ENCODE measurements at places on chromosomes 2 and 18.

GRCh38 chr2:230680463-230681170 lies 32.0 kb upstream of the CAB39 start:
- no peak for DNase-seq
- H3K27ac ChIP-seq, result no peak overlapping the region
- peaks cover 11% of the 10 kb centered on the region for H3K4me1 ChIP-seq
- H3K4me3 ChIP-seq, result no peak overlapping the region

DNA sequence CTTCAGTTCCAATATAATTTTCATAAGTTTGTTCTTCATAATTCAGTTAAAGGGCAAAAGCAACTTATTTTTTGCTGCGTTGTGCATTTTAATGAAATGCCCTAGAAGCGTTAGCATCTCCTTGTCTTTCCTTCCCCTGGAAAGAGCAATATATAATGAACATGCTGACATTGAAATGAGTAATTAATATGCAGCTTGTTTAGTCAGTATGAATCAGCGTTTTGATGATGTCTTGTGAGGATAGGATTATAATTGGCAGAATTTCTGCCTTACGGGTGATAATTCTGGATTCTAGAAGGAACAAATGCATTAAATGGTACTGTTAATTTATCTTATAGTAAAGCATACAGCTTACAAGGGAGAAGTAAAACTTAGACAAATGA lies 152.3 kb upstream of the MMADHC start:
- H3K4me3 ChIP-seq, result no peak overlapping the region
- H3K4me1 ChIP-seq, result peaks cover 54% of the 10 kb centered on the region
- DNase-seq, result no peak
- H3K36me3 ChIP-seq, result peaks cover 2% of the 10 kb centered on the region
- H3K27ac ChIP-seq, result no peak overlapping the region

GRCh38 chr2:129748653-129749052 lies 230.8 kb upstream of the RAB6C start:
- H3K27me3 ChIP-seq, result peaks cover 4% of the 10 kb centered on the region
- peaks cover 2% of the 10 kb centered on the region for H3K36me3 ChIP-seq
- H3K27ac ChIP-seq, result no peak overlapping the region
- no peak overlapping the region for H3K4me3 ChIP-seq
- no peaks in the 10 kb centered on the region for H3K4me1 ChIP-seq

GRCh38 chr2:164793529-164793928 lies 48.1 kb downstream of the COBLL1 start:
- no peak overlapping the region for H3K4me3 ChIP-seq
- peak overlapping the region; percentile 25 for H3K27ac ChIP-seq
- H3K36me3 ChIP-seq, result no peaks in the 10 kb centered on the region
- H3K27me3 ChIP-seq, result no peaks in the 10 kb centered on the region
- H3K4me1 ChIP-seq, result peaks cover 46% of the 10 kb centered on the region

DNA sequence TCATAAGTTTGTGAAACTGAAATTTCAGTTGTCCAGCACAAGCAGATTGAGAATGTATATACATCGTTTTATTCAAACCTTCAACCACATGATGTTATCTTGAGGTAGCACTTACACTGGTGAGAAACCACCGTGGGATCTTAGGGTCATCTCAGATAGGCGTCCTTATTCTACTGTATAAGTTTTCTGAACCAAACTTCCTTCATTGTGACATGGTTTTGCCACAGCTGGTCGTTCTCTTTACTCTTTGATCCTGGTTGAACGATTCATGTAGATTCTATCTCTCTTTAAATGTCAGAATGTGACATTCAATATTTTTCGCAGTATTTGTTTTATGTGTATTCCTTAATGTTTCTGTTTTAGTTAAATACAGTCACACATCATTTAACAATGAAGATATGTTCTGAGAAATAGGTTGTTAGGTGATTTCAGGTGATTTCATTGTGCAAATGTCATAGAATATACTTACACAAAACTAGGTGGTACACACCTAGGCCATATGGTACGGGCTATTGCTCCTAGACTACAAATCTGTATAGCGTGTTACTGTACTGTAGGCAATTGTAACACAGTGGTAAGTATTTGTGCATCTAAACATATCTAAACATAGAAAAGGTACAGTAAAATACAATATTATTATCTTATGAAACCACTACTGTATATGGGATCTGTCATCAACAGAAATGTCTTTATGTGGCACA lies 17.9 kb upstream of the ARHGAP25 start:
- no peak overlapping the region for H3K4me3 ChIP-seq
- H3K27ac ChIP-seq, result no peak overlapping the region
- no peak for DNase-seq
- peaks cover 4% of the 10 kb centered on the region for H3K27me3 ChIP-seq
- peaks cover under 1% of the 10 kb centered on the region for H3K4me1 ChIP-seq

DNA sequence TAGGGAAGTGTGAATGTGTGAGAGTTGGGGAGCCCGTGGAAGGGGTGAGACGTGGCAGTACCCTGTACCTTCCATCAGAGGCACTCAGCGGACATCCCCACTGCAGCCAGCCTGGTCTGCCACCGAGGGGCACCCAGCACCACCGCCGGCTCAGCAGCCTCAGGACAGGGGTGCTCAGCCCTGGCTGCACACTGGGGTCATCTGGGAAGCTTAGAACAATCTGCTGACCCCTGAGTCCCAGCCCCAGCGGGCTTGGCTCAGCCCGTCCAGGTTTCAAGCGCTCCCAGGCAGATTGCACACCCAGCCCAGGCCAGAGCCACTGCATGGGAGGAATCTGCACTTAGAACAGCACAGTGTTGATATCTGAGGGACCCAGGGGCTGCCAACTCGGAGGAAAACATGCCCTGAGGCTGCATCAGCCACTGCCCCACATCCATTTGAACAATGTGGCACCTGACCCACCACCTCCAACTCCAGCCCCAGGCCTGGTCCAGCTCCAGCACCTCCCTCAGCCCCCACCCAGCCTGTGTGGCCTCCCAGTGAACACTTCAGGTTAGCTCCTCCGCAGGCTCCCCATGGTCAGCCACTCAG lies 147.1 kb upstream of the OTOS start:
- peaks cover 2% of the 10 kb centered on the region for H3K27me3 ChIP-seq
- H3K4me1 ChIP-seq, result peaks cover 8% of the 10 kb centered on the region
- no peak for DNase-seq
- no peak overlapping the region for H3K4me3 ChIP-seq

GRCh38 chr18:48540251-48541025 lies 1.6 kb downstream of the CTIF start:
- H3K4me1 ChIP-seq, result peaks cover 57% of the 10 kb centered on the region
- peaks cover 4% of the 10 kb centered on the region for H3K36me3 ChIP-seq
- H3K27ac ChIP-seq, result peak overlapping the region; percentile 93
- peak; percentile 96 for DNase-seq
- H3K4me3 ChIP-seq, result peak overlapping the region; percentile 94
- H3K27me3 ChIP-seq, result no peaks in the 10 kb centered on the region

- peaks cover 4% of the 10 kb centered on the region for H3K36me3 ChIP-seq
- DNase-seq, result no peak
- H3K4me3 ChIP-seq, result no peak overlapping the region
Observed at GRCh38 chr2:236548179-236548921, 21.3 kb upstream of the ACKR3 start.

DNA sequence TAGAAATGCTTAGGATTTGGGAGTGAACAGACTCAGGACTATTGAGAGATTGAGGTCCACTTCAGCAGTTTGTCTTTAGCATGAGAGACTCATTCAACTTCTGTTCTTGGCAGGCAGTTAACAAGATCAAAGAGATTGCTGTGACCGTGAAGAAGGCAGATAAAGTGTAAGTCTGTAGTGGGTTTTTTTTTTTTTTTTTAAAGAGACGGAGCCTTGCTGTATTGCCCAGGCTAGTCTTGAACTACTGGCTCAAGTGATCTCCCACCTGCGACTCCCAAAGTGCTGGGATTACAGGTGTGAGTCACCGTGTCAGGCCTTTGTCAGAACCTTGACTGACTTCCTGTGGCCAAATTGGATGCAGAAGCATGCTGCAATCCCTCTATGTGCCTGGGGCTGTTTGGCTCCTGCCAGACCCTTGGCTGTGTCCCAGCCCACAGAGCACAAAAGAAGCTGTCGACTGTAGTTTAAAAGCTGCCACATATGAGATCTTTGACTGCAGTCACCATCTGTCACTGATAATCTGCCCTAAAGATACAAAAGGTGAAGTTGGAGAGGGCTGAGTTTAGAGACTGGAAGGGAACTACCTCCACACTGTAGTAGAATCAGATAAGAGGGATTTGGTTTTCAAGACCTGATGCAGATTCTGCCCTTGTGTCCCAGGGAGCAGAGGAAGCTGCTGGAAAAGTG lies 9.9 kb downstream of the CCT7 start:
- H3K4me1 ChIP-seq, result peaks cover 5% of the 10 kb centered on the region
- DNase-seq, result no peak
- no peaks in the 10 kb centered on the region for H3K27me3 ChIP-seq
- H3K36me3 ChIP-seq, result peaks cover 29% of the 10 kb centered on the region

Measured in chondrocyte (in vitro differentiated cells).